ENCODE measurements at places on chromosomes 2 and 18.

DNA sequence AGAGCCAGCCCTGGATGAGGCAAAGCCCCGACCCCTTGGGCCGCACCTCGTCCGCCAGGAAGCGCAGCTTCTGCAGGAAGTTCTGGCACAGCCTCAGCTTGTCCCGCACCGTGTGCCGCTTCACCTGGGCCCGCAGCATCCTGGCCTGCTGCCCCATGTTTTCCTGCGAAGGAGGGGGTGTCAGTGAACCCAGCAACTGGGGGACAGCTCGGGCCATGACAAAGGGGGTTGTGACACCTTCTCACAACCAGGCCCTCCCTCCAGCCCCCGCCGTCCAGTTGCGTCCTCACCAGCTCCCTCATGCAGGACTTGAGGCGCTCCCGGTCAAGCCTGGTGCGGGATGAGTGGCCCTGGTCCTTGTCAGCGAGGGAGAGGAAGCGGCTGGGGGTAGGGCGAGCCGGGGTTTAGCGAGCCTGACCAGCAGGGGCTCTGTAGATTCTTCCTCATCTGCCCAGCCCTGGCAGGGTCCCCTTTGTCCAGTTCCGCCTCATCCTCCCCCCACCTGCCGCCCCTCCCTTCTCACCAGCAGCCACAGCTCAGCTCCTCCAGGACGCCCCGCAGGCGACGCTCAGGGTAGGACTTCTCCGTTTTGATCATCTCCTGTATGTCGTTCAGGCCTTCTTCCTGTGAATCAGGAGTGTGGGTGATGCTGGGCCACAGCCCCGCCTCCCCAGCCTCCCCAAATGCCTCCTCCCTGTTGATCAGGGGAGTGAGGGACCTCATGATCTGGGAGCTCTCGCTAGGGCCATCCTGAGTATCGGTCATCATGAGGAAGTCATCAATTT is 606 bp downstream of the OTOF start:
- DNase-seq = no peak

GRCh38 chr18:31617031-31617717 is 25.5 kb downstream of the TTR start:
- DNase-seq = no peak

DNA sequence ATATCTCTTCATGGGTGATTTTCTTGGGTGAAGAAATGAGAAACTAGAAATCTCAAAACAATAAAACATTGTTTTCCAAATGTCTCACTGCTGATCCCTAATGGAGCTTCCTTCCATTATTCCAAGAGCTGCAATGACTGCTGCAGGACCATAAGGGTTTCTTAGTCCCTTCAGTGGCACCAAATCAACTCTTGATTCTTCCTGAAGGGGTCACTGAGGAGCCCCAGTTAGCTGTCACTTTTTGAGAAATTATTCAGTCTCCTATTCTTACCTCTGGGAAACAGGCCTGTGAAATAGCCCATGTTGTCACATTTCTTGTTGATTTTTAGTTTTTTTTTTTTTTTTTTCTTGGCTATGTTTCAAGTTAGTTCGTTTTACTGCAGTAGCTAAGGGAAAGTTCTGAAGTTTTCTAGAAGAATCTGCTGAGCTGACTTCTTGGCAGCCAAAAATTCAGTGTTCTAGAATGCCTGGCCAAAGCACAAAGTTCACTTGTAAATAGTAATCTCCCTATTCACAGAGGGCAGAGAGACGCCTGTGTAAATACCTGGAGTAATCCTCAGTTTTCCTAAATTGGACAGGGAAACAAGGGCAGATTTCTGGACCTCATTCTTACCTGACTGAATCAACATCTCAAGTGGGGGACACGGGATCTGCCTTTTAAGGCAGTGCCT is 480.0 kb downstream of the RIT2 start:
- no peak for DNase-seq

- no peak for DNase-seq
These were observed 928.5 kb upstream of the CELF4 start for GRCh38 chr18:38494065-38494464.

DNA sequence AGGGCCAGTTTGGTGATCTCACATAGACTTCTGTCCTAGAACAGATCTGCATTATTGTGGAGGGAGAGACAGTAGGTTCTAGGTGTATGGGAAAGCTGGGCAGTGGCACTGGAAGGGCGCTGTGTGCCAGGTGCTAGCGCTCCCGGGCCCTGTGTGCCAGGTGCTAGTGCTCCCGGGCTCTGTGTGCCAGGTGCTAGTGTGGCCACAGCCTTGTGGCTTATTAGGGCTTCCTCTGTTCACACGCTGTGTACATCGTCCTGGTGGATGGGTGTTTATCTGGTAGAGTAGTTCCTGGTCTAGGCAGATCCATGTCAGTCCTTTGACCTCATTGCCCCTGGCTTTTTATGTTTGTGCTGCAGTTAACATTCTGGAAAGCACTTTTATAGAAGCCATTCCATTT is 263.4 kb downstream of the AGAP1 start:
- DNase-seq = no peak

All from right forelimb (tissue), 1 donor.